Activated CD4-positive, alpha-beta T cell treated with anti-CD3 and anti-CD28 coated beads for 48 hours (primary cell): ENCODE measurements at places on chromosomes 16 and 17.
A peak's percentile ranks its signal among the peaks of the same experiment; 100 is the strongest.

DNA sequence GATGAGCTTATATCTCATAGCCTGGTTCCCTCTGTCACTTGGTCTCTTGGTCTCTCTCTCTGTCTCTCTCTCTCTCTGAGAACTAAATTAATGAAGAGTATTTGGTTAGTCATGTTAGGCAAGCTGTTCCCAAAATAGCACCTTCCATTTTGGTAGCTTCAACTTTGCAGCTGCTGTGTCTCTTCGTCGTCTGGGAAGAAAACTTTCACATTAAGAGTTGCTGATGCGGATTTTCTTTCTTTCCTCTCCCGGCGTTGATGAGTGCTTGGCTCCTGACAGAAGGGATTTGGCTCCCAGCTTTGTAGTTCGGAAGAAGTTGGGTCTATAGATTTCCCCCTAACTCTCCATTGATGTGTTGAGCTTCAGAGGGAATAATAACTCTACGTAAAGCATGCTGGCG, at the start of gene RBFOX1:
TSS of gene RBFOX1 (plus strand) at position 235 of the 400 bp plus-strand sequence.
- DNase-seq = no peak

DNA sequence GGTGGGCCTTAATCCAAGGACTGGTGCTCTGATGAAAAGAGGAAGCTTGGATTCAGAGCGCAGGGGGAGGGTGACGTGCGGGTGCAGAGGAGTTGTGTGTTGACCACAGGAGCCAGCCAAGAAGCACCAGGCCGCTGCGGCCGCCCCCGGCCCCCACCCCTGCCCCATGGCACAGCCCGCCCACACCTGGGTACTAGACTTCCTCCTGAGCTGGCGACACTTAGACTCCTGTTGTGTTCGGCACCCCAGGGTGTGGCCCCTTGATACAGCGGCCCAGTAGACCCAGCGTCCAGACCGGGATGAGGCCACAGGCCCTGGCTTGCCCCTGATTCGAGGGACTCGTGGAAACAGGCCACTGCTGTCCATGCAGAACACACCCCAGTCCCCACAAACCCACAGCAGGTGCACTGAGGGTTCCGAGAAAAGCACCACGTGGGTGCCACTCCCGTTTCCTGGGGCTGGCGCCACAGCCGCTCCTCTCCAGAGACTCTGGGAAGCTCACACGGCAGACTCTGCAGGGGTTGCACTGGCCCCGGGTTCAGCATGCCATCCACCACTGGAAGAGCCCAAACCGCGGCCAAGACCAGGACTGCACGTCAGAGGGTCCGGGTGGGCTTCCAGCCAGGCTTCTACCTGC, 5.7 kb upstream of the SNAI3 start:
- DNase-seq = no peak

DNA sequence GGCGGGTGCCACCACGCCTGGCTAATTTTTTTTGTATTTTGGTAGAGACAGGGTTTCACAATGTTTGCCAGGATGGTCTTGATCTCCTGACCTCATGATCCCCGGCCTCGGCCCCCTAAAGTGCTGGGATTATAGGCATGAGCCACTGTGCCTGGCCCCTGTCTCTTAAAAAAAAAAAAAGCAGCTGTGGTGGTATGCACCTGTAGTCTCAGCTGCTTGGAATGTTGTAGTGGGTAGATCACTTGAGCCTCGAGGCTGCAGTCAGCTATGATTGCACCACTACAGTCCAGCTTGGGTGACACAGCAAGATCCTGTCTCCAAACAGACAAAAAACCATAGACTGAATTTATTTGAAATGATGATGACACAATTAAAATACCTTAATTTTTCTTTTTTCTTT, 24.3 kb downstream of the CDK12 start:
- DNase-seq = no peak

DNA sequence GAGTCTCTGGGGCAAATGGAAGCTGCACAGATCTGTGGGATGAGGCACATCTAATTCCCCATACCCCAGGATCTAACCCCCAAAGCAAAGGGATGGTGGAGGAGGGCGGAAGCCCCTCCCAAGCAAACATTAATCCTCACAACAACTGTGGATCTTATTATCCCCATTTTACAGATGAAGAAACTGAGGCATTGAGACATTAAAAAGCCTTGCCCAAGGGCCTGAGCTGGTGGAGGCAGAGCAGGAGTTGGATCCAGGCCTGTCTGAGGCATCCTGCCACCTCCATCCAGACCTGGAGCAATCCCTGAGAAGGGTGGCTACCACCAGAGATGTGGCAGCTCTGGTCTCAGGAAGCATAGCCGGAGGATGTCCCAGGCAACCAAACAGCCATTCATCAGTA, 17.7 kb upstream of the CBFB start:
- no peak for DNase-seq

DNA sequence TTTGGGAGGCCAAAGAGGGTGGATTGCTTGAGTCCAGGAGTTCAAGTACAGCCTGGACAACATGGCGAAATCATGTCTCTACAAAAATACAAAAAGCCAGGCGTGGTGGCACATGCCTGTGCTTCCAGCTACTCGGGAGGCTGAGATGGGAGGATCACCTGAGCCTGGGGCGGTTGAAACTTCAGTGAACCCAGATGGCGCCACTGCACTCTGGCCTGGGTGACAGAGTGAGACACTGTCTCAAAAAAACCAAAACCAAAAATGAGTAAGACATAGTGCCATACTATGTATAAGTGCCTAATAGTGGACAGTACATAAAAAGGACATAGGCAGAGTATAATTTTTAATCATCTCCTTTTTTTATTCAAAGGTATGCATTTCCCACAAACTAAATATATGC, 4.0 kb downstream of the CTC1 start:
- peak; percentile 35 for DNase-seq

DNA sequence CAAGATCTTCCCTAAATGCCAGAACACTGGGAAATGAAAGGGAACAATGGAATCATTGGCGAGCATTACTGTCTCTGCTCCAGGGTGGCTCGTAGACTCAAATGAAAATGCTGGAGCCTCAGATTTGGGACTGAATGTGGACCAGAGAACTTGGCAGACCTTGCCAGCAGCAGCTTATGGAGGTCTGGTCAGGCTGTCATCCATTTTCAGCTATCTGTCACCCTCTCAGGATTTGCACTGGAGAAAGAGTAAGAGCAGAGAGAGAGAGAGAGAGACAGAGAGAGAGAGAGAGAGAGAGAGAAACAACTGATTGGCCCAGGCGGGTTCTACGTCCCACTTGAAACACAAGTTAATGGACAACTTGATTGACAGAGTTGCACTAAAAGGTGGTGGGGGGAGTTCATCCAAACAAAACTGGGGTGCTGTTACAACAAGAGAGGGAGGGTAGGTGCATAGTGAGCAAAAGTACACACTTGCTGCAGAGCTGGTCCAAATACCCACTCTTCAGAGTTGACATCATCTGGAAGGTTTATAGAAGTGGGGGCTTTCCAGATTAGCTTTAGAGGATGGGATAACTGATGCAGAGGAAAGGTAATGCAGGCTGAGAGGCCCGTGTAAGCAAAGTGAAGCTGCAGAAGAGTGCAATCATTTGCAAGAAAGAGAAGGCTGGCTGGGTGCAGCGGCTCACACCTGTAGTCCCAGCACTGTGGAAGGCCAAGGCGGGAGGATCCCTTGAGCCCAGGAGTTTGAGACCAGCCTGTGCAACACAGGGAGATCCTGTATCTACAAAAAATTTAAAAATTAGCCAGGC, 16.5 kb upstream of the NSMCE1 start:
- DNase-seq = no peak

DNA sequence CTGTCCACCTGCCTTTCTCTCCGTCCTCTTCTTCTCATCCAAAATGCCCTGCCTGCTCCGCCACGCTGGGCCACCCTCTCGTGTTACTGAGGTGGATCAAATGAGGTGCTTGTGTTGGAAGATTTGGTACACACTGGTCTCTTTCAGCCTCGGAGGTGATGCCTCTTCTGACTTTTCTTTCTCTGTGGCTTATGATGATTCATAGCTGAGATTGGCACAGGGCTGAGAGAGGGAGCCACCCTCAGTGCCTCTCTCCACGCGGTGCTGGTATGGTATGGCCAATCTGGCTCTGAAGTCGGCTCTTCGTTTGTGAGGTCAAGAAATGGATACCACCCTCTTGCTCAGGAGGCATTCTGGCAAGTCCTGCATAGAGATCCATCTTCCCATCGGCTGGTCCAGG, 82.4 kb downstream of the PLCG2 start:
- no peak for DNase-seq

GRCh38 chr16:29729116-29729521, 16.7 kb downstream of the C16orf54 start:
- DNase-seq = no peak
